ENCODE measurements at places on chromosomes 5 and 9.

DNA sequence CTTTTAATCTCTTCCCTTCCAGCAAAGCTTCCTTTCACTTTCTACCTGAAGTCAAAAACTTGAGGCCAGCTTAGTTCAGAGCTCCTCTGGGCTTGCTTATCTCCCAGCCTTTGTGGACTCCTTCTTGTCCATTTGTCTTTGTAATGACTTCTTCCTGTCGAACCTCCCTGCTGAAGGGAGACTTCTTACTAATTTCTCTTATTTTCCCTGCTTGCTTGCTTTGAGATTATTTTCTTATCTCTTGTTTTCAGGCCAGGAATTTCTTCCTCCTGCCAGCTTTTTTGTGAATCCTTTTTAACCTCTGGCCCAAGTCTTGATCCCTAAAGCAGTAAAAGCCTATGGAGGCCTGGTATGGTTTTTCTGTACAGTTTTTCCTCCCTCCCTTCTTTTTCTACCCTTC is 46.8 kb upstream of the DHFR start:
- no peak for DNase-seq

- peak; percentile 63 for DNase-seq
Measured at GRCh38 chr5:153629027-153629895, 138.8 kb downstream of the GRIA1 start.

GRCh38 chr9:79053598-79053997 is 518.2 kb upstream of the TLE4 start:
- DNase-seq, result no peak

- DNase-seq, result no peak
Measured at GRCh38 chr9:112494153-112494552, 7.5 kb downstream of the KIAA1958 start.

- no peak for DNase-seq
Measured at GRCh38 chr5:71932655-71933338, 174.5 kb upstream of the MAP1B start.

DNA sequence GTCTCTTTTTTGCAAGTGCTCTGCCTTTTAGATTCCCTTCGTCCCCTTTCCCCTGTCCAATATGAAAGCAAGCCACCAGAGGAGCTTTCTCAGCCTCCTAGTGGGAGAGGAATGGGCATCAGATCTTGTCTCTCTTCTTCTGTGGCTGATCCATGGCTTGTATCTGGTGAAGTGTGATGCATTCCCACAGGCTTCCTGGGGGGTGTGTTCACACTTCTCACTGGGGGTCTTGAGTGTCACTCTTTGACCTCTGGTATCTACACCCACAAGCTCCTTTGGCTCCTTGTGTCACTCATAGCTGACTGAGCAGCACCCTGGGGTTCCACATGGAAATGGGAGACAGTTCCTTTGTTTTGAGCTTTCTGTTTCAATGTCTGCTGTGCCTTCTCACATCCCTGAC is 411.5 kb downstream of the GADD45G start:
- DNase-seq, result no peak

DNA sequence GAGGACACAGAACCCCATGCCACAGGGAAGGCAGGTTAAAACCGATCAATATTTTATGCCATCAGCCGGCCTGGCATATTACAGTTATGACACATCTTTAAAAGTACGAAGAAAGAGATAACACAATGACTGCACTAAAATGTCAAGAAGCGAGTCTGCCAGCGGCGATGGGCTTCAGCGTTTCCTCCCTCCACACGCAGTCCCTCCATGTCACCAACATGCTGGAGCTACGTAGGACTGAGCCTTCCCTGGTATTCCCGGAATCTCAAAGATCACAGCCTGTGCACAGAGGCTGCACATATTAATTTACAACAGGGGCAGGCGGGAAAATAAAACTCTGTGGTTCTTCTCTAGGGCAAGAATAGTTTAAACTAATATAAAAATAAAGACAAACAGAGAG is 257.7 kb downstream of the IRX1 start:
- no peak for DNase-seq

- no peak for DNase-seq
Measured at GRCh38 chr9:113602126-113603047, 138.9 kb downstream of the RGS3 start.

DNA sequence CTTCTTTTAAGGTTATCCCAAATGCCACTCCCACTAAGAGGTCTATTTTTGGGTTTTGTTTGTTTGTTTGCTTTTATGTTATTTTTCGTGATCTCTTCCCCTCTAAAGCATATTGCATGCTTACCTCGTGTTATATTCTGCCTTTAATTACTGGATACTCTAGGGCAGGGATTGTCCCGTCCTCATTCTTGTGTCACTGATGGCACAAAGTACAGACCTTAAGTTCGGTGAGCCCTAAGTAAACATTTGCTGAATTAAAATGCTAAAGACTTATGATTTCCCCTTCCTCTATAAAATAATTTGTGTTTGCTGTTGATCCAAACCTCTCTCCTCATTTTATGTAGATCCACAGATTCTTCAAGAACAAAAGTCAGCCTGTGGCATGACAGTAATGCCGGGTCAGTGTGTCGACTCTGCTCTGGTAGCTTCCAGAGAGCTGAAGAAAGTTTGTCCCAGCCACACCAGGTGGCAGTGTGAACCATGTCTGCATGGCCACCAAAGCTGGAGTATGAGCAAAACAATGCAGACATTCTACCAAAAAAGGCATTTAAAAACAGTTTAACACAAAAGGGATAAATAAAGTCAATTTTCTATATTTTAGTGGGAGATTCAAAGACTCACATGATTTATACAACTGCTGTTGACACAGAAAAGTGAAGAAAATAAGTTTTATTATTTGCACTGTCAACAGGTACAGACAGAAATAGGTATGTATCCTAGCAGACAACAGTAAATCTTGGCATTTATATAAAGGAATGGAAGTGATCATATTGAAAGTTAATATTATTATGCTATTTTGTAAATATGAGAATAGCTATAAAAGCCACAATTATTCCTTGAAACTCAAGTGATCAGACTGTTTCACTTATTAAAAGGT is 17.9 kb upstream of the POC5 start:
- peak; percentile 17 for DNase-seq

GRCh38 chr5:68968429-68968828 is 125.4 kb upstream of the SLC30A5 start:
- DNase-seq, result no peak

- DNase-seq, result no peak
Measured at GRCh38 chr5:157808043-157808442, 50.9 kb downstream of the CLINT1 start.

DNA sequence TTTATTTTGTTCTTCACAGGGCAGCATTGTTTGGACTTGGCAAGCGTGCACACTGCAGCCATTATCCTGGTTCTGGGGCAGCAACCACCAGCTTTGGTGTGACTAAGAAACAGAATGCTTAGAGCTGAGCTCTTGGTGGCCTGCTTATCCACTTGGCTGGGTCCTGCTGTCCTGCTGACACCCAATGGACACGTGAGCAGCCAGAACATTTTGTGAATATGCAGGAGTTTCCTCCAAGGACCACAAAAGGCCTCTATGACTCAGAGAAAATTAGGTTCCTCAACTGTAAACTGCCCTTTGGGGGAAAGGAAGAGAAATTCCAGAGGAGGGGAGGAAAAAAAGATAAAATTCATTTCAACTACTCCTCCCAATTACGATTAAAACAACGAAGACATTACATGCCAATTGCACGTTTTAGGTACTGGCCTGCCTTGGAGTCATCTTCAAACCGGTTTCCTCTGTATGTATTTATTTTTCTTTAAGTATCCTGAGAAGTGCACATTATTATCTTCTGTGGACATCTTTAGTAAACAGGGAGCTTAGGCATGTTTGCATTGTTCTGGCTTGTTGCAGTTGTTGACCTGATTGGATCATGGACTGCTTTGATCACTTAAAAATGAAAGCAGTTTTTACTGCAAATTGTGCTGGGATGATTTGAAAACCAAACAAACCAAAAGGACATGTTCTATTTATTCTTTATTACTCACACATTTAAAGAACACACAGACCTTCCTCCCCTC is 82.3 kb upstream of the TLE4 start:
- DNase-seq, result no peak

GRCh38 chr9:84238652-84239051 is 101.9 kb downstream of the SLC28A3 start:
- no peak for DNase-seq

DNA sequence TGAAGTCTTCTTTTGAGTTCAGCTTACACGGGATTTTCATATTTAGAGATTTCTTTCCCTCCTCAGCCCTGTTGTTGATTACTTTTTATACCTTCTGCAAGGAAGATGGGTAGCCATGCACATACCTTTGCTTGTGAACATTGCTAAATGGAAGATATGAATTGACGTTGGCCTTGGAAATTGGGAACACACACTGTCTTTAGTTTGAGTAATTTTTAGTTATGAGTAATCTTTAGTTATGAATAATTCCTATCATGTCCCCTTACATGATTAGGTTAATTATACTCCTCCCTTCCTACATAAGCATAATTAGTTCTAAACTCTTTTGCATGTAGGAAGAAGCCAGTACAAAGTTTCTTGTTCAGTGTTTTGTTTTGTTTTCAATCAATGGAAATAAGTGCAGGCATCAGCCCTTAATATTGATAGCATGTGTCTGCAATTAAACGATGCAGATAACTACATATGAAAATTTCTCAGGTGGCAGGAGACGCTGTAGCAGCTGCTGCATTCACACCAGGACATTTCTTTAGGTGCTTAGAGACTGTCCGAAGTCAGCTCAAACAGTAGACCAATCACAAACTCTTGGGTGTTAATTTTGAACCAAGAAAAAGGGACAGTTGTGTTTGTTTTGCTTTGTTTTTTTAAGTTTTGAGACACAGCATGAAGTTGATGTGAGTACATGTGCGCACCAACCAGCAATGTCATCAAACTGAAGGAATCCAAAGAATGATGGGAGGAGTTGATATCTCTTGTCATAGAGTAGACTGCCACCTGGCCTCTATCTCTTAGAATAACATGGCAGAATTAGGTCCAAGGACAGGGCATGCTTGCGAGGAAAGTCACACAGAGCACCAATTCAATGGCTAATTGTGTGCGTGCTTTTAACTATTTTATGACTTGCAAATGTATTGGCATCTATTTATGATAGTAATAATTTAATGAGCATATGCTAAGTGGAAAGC is 51.4 kb downstream of the SMARCA2 start:
- DNase-seq, result peak; percentile 12

DNA sequence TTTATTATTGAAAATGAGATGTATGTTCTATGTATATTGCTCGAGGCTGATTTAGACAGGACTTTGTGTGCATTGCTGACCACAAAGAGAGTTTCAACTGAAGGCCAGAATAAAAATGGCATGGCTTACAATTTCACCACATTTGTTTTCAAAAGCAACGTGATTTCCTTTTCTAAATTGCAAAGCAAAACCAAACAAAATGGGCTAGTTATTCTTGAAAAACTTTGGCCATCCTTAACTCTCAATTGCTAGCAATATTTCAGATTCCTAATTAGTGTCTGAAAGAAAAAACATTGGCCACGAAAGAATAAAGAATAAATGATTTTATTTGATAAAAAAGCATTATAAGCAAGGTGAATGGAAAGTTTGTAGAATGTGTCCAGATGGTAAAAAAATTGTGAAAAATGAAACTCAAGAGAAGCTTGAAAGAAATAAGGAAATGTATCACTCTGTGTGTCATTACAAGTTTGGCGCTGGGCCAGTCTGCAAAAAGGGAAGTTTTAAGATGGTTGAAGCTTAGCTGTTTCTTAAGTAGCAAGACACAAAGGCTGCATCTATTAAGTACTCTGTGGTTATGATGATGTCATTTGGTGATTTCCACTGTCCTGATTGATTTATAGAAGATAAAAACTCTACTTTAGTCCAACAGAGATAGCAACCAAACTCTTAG is 89.2 kb upstream of the PRLR start:
- no peak for DNase-seq

DNA sequence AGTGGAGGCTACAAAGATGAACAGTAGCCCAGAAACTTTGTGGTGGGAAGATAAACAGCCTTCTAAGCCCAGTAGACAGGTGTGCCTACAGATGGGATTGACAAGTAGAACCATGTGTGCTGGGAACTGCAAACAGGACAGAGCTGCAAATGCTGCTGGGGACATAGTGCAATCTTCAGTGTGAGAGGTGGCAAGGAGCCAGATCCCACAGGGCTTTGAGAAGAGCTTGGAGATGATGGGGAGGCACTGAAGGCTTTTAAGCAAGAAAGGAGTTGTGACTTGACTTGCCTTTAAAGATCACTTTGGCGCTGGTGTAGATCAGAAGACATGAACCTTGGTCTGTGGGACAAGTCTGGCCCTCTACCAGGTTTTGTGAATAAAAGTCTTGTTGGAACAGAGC is 675.2 kb downstream of the ACTL7B start:
- no peak for DNase-seq

GRCh38 chr9:78866207-78867132 is 569.5 kb downstream of the PSAT1 start:
- DNase-seq, result no peak

DNA sequence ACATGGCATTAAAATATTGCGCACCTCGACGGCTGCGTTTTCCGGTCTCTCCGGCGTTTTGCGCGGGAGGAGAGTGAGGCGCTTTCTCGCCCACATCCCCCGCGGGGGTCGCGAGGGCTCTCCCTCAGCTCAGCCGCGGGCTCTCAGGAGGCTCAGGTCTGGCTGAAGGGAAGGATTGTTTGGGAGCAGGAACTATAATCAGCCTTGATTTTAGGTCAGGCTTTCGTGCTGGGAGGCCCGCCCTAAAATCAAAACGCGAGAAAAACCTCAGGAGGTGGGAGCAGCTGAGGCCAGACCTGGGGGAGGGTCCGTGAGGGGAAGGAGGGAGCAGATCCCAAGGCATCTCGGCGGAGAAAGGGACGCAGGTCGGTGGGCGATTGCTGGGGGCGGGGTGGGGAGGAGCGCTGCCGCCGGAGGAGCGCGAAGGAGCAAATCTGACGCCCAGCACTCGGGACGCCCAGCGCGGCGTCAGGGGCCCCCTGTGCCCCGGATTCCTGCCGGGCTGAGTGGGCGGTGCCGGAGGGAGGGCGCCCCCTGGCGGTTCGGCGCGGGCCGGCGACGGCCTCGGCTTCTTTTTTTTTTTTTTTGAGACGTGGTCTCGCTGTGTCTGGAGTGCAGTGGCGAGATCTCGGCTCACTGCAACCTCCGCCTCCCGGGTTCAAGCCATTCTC is 18.7 kb upstream of the RNF130 start:
- peak; percentile 80 for DNase-seq

- DNase-seq, result no peak
Measured at GRCh38 chr5:122723606-122724352, 51.1 kb upstream of the SNX2 start.

DNA sequence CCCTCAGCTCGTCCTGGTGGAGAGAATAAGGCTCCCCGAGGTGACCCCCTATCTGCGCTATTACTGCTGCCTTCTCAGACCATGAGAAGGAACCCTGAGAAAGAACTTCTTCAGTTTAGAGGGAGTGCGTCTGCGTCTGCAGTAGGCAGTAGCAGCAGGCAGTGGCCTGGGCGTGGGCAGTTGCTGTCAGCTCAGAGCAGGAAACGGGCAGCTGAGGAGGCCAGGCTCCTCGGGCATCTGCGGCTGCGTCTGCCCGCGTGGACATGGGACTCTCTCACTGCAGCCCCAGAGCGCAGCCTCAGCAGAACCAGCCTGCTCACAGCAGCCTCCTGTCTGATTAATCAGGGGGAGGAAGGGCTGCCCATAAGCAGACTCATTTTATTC is 49.8 kb upstream of the FCN1 start:
- no peak for DNase-seq

- no peak for DNase-seq
Measured at GRCh38 chr9:130854092-130854491, 19.0 kb downstream of the ABL1 start.
